Peyer's patch (tissue), 4 donors: ENCODE measurements at places on chromosomes 11 and 22.

- no peaks in the 10 kb centered on the region for H3K27me3 ChIP-seq
- H3K27ac ChIP-seq: peak overlapping the region; percentile 93
- DNase-seq: peak; percentile 73
- H3K36me3 ChIP-seq: no peaks in the 10 kb centered on the region
- no peaks in the 10 kb centered on the region for H3K4me1 ChIP-seq
- peak overlapping the region; percentile 85 for H3K4me3 ChIP-seq
Observed at GRCh38 chr11:9664276-9665171, 647 bp downstream of the SWAP70 start.

DNA sequence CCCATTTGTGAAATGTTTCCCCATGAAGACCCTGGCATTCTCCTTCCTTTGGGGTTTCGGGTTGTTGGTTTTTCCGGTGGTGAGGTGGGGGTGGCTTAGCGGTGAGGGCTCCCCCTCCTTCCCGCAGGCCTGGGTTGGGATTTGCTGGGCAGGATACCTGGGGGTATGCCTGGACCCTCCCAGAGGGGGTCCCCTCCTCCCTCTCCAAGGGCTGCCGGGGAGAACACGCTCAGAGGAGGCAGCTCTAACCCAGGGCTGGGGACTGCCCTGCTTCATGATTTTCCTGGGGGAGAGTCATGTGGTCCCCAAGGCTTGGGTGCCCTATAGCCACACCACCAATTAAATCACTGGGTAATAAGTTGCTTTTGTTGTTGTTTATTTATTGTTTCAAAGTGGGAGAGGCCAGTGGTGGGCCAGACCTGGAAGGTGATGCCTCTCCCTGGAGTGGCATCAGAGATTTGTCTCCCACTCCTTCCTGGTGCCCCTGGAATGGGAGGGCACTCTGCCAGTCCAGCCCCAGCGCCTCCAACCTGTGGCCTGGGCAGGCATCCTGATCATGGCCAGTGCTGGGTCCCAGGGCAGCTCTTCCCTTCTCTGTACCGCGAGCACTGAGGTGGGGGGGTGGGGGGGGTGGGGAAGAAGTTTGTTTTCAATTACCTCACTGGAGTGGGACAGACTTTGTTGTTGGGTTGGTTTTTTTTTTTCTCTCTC is 1.3 kb upstream of the CLCF1 start:
- H3K27ac ChIP-seq: peak overlapping the region; percentile 95
- no peak overlapping the region for H3K4me3 ChIP-seq
- peaks cover 23% of the 10 kb centered on the region for H3K4me1 ChIP-seq
- no peak for DNase-seq
- H3K27me3 ChIP-seq: no peaks in the 10 kb centered on the region
- no peaks in the 10 kb centered on the region for H3K36me3 ChIP-seq

GRCh38 chr11:48001438-48002021 is 21.2 kb downstream of the PTPRJ start:
- peak; percentile 68 for DNase-seq
- H3K4me3 ChIP-seq: no peak overlapping the region
- no peaks in the 10 kb centered on the region for H3K36me3 ChIP-seq
- H3K4me1 ChIP-seq: no peaks in the 10 kb centered on the region
- no peaks in the 10 kb centered on the region for H3K27me3 ChIP-seq

- no peak overlapping the region for H3K27ac ChIP-seq
- no peaks in the 10 kb centered on the region for H3K36me3 ChIP-seq
- H3K27me3 ChIP-seq: no peaks in the 10 kb centered on the region
- no peaks in the 10 kb centered on the region for H3K4me1 ChIP-seq
- no peak overlapping the region for H3K4me3 ChIP-seq
- DNase-seq: no peak
Observed at GRCh38 chr11:16160146-16160545, 196.2 kb downstream of the SOX6 start.

DNA sequence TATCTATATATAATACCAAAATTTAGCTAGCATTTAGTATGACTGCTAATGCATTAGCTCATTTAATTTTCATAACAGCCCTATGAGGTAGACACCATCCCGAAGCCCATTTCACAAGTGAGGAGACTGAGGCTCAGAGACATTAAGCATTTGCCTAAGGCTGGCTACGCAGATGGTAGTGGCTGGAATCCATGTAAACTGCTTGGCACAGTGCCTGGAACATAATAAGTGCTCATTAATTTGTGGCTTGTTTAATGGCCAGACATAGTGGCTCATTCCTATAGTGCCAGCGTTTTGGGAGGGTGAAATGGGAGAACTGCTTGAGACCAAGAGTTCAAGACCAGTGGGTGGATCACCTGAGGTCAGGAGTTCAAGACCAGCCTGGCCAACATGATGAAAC is 17.8 kb upstream of the TP53I11 start:
- no peaks in the 10 kb centered on the region for H3K27me3 ChIP-seq
- no peak overlapping the region for H3K27ac ChIP-seq
- no peak overlapping the region for H3K4me3 ChIP-seq
- no peak for DNase-seq
- no peaks in the 10 kb centered on the region for H3K36me3 ChIP-seq
- H3K4me1 ChIP-seq: no peaks in the 10 kb centered on the region

DNA sequence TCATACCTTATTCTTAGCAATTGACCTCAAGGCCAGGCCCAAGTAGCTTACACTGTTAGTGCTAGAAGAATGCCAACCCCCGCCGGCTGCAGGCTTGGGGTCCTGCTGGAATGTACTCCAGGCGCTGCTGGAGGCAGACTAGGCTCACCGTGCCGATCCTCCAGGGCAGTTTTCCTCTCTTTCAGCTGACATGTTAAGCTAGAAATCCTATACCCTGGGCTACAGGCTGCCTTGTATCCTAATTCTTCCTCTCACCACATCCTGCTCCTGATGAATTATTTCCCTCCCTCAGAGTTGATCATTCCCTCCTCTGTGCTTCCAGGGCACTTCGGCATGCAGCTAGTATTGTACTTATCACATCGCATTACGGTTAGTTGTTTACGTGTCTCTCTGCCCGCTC is 3.4 kb downstream of the SPTBN2 start:
- DNase-seq: no peak

GRCh38 chr11:109275931-109276330 is 146.1 kb upstream of the C11orf87 start:
- H3K4me1 ChIP-seq: no peaks in the 10 kb centered on the region
- H3K27me3 ChIP-seq: no peaks in the 10 kb centered on the region
- no peak overlapping the region for H3K27ac ChIP-seq
- no peak overlapping the region for H3K4me3 ChIP-seq
- no peaks in the 10 kb centered on the region for H3K36me3 ChIP-seq

- no peak for DNase-seq
- H3K27ac ChIP-seq: no peak overlapping the region
- H3K27me3 ChIP-seq: no peaks in the 10 kb centered on the region
Observed at GRCh38 chr11:19558189-19558986, 154.2 kb upstream of the NAV2 start.

- no peak overlapping the region for H3K27ac ChIP-seq
- DNase-seq: no peak
- H3K4me3 ChIP-seq: no peak overlapping the region
- H3K4me1 ChIP-seq: no peaks in the 10 kb centered on the region
- no peaks in the 10 kb centered on the region for H3K36me3 ChIP-seq
Observed at GRCh38 chr11:40129266-40129665, 1330.2 kb downstream of the LRRC4C start.

DNA sequence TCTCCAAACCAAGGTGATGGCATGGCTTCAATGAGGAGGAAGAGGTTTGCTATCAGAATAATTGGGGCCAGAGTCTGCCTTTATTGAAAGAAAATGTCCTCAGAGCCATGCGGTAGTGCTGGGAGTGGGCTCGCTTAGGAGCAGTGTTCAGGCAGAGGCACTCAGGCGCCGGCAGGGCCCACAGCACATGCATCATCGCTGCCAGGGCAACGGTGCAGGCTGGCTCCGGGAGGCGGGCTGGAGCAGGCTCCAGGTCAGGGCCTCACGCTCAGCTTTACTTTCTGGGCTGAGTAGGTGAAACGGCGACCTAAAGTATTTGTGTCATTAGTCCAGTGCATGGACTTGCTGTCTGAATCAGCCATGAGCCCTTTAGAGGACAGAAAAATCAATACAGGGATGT is 169.9 kb upstream of the CCDC90B start:
- no peaks in the 10 kb centered on the region for H3K27me3 ChIP-seq
- DNase-seq: no peak
- H3K27ac ChIP-seq: no peak overlapping the region
- H3K4me1 ChIP-seq: no peaks in the 10 kb centered on the region
- no peak overlapping the region for H3K4me3 ChIP-seq

GRCh38 chr11:19989191-19989590 is 171.1 kb downstream of the DBX1 start:
- no peak for DNase-seq
- no peak overlapping the region for H3K27ac ChIP-seq
- no peak overlapping the region for H3K4me3 ChIP-seq

- no peaks in the 10 kb centered on the region for H3K27me3 ChIP-seq
- DNase-seq: no peak
- H3K27ac ChIP-seq: no peak overlapping the region
- no peaks in the 10 kb centered on the region for H3K4me1 ChIP-seq
Observed at GRCh38 chr22:44384563-44385295, 72.0 kb upstream of the SHISAL1 start.

- no peaks in the 10 kb centered on the region for H3K36me3 ChIP-seq
- no peaks in the 10 kb centered on the region for H3K4me1 ChIP-seq
- no peak overlapping the region for H3K27ac ChIP-seq
- H3K27me3 ChIP-seq: no peaks in the 10 kb centered on the region
Observed at GRCh38 chr11:125390946-125391345, 105.1 kb downstream of the FEZ1 start.

GRCh38 chr22:32801537-32802236 is at the start of gene TIMP3:
TIMP3 (plus strand) TSS chr22:32801705; CDS start chr22:32802002, 297 bp downstream.
- no peaks in the 10 kb centered on the region for H3K27me3 ChIP-seq
- DNase-seq: peak; percentile 65
- H3K36me3 ChIP-seq: no peaks in the 10 kb centered on the region
- peak within 1 kb of the TSS; percentile 46 for H3K4me3 ChIP-seq
- no peaks in the 10 kb centered on the region for H3K4me1 ChIP-seq
- H3K27ac ChIP-seq: peak within 1 kb of the TSS; percentile 79

DNA sequence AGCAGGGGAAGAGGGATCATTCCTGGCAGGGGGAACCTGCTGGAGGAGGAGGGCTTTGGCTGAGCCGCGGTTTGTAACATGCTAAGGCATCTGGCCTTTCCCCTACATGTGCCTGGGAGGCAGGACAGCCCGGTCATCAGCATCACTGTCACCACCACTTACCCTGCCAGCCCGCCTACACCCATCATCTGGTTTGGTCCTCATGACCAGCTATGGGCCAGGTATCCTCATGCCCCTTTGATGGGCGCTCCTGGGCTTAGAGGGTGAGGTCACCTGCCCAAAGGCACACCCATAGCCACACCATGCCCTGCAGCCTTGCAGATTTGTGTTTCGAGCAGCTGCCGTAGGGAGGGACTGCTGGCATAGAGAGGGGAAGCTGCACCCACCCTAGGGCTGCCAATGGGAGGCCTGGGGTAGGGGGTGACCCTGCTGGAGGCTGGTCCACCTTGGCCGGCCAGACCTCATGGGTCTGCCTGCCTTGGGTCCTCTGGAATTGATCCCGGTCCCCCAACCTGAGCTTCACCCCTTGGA is 2.6 kb downstream of the MRGPRF start:
- no peaks in the 10 kb centered on the region for H3K36me3 ChIP-seq
- H3K4me3 ChIP-seq: peak overlapping the region; percentile 46
- H3K27me3 ChIP-seq: no peaks in the 10 kb centered on the region
- no peaks in the 10 kb centered on the region for H3K4me1 ChIP-seq

DNA sequence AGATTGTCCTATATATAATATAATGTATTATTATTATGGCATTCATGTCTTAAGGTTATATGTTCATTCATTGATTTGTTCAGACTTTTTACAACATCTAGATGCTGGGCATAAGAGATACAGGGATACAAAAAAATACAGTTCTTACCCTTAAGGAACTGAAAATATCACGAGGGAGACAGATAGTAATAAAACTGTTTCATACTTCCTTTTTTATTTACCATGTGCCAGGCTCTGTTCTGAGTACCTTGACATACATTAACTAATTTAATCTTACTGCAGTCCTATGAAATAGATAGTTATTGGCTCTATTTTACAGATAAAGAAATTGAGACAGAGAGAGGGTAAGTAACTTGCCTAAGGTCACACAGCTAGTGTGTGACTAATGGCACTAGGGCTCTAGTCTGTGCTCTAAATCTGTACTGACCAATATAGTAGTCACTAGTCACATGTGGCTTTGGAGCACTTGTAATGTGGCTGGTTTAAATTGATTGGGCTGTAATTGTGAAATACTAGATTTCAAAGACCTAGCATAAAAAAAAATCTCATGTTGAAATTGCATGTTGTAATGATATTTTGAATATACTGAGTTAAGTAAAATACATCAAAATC is 21.3 kb downstream of the TRIM44 start:
- H3K4me1 ChIP-seq: no peaks in the 10 kb centered on the region
- no peak for DNase-seq

- no peak overlapping the region for H3K27ac ChIP-seq
- H3K4me3 ChIP-seq: no peak overlapping the region
Observed at GRCh38 chr11:65412271-65413076, 10.1 kb upstream of the NEAT1 start.

DNA sequence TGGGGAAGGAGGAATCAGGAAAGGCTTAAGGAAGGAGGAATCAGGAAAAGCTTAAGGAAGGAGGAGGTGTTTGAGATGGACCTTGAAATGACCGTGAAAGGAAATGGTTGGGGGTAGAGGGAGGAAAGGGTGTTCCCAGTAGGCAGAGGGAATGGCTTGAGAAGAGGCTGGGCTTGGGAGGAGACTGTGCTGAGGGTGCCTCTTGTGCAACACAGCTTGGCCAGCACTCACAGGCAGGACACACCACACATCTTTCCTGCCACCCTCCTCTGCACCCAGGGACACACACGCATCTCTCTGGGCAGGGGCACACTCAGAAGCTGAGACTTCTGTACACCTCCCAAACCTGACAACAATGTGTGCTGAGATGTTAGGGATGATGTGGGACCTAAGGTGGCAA is 151.4 kb downstream of the FBXO7 start:
- H3K27me3 ChIP-seq: no peaks in the 10 kb centered on the region
- H3K36me3 ChIP-seq: no peaks in the 10 kb centered on the region
- no peak for DNase-seq
- no peak overlapping the region for H3K4me3 ChIP-seq
- peak overlapping the region; percentile 27 for H3K27ac ChIP-seq

DNA sequence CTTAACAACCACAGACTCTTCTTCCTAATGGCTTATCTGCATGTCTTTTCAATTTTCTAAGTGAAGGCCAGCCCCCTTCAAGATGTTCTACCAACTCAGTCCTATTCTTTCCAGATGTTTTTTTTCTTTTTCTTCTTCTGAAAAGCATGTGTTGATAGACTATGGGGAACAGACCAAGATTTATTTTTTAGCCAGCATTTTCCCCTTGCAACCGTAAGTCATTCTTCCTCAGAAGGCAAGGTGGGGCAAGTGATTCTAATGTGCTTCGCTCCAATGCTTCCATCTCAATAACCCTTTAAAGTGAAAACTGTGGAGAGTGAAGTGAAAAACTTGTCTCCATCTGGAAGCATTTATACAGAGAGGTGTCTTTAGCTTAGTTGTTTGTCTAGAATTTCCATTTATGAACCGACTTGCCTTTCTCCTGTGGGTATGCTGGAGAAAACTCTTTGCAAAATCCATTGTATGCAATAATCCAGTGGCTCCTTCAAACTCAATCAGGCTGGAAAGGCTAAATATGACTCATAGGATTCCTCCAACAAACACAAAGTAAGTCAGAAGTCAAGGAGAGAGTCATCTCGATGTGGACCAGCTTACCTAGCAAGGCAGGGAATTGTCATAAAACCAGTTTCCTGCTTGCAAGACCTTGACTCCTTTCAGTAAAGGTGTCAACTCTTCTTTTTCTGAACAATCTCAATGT is 83.7 kb downstream of the MAML2 start:
- H3K4me3 ChIP-seq: no peak overlapping the region
- peak overlapping the region; percentile 69 for H3K27ac ChIP-seq
- H3K4me1 ChIP-seq: peaks cover 48% of the 10 kb centered on the region
- H3K27me3 ChIP-seq: no peaks in the 10 kb centered on the region
- H3K36me3 ChIP-seq: no peaks in the 10 kb centered on the region
- no peak for DNase-seq
